Inflammatory macrophage (primary cell): ENCODE measurements at places on chromosomes 7 and 10.
A peak's percentile ranks its signal among the peaks of the same experiment; 100 is the strongest.

- DNase-seq = no peak
These were observed 70.4 kb downstream of the LYZL2 start for GRCh38 chr10:30559180-30559579.

DNA sequence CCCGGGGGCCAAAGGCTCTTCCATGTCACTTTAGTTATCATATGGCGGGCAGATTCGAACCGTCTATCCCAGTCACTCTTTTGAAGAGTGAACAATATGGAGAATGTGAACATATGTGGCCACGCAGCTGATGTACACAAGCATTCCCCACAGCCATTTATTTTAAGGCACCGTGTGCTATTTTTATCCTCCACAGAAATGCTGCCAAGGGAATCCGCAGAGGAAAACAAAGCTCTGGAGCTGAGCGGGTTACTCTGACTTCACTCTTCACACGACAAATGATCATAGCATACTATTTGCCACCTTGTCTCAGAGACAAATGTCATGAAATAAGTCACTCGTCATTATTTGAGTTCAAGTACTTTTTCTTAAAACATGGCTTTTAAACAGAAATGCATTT is 100.3 kb downstream of the CTBP2 start:
- DNase-seq = no peak

- peak; percentile 60 for DNase-seq
These were observed 188.7 kb downstream of the PPP1R9A start for GRCh38 chr7:95095966-95096540.

GRCh38 chr7:65287023-65287422 is 86.6 kb upstream of the ZNF92 start:
- DNase-seq = no peak

DNA sequence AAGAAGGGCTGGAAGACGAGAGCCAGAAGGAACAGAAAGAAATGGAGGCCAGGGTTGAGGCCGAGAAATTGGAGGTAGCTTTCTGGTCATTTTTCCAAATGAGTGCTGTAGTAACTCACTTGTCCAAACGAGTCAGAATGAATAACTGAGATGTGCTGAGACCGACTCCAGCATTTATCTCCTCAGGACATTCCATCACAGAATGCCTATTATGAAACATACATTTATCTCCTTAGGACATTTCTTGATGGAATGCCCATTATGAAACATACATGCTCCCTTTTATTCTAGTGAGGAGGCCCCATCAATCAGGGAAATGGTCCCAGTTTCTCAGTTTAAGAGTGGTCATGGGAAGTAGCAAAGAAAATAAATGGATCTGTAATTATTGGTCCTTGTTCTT is 16.5 kb downstream of the AVL9 start:
- no peak for DNase-seq

DNA sequence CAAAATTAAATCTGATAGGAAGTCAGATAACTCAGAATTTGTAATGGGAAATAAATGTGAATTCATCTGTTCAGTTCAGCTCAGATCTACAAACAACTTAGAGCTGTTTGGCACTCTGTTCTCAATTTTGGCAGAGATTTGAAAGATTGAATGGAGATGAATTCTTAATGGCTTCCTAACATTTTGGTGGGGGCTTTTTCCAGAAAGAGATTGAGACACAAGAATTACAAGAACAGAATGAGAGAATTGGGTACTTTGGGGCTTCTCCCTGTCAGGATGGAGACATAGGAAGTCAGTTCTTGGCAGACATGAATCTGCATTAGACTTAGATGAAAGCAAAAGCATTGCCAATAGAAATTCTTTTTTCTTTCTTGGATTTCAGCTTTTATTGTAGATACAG is 39.0 kb upstream of the PTPRZ1 start:
- no peak for DNase-seq

DNA sequence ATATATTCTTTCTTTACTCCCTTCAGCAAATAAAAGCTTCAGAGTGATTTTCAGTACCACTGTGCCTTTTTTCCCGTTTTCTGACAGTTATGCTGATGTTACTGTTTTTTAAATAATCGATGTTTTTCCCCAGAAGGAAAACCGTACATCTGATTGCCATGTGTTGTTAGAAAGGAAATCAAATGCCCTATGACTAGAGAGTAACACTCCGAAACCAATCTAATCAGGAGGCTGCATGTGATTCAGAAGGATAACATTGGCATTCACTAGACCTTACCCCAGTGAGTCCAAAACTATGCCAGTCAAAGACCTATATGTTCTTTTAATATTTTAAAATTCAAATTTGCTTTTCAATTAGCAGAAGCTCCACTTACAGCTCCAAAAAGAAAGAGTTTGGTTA is 116.3 kb downstream of the TMEM26 start:
- no peak for DNase-seq

DNA sequence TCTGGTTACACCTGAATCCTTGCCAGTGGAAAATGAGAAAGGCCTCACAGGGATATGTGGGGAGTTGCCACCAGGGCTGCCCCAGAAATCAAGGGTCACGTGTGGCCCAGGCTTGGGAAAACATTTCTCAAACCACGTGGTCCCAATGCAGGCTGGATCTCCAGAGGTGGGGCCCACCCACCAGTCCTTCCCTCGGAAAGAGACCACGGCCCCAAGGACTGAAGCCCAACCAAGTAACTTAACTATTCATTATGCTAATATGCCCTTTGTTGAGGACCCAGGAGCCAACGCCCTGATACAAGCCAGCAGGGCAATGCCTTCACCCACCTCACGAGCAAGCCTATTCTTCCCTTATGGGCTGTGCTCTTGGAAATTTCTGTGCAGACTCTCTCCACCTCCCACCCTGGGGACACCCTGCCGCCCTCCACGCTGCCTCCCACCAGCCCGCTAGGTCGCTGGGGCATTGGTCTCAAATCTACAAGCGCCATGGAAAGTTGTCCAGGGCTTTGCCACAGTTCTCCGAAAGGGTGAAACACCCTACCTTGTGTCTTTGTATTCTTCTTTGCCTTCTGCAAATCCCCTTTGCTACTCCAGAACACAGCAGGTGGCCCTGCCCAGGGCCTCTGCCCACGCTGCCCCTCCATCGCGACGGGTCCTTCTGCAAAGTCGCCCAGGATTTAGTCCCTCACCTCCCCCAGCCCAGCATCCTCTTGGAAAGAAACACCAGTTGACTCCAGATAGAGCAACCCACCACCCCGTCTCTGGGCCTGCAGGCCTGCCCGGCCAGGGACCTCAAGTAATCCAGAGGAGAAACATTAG is 8.8 kb downstream of the TNS3 start:
- no peak for DNase-seq

DNA sequence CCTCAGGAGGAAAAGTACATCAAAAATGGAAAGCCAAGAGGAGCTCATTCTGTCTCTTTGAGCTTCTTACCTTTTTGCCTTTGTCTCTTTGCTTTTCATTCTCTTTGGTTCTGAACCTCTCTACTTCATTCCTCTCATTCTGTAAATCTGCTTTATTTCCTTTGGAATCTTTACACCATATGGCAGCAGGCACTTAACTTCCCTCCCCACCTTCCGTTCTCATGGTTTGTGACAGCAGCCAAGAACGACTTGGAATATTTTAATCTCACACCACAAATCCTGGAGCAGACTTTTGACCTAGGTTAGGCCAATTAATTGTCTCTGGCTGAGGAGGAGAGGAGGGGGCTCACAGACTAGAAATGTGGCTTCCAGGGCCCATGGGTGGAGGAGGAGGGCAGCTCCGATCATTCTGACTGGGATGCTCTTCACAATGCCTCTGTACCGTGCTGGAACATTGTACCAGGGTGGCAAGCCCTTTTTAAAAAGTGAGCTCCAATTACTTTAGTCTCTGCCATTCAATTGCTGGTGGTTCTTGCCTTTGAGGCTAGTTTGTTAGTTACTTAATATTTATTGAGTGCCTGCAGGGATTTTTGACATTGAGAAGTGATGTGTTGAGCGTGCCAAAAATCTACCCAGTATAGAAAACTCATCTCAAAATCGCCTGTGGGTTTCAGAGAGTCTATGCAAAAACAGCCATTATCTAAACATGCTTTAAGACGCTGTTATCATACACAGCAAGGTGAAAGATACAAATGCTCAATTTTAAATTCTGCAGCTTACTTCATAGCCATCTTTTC is 386.6 kb downstream of the DPP6 start:
- no peak for DNase-seq

GRCh38 chr10:13100349-13101294 is 659 bp downstream of the OPTN start:
- DNase-seq = no peak
